ENCODE measurements at places on chromosomes 2 and 18.

DNA sequence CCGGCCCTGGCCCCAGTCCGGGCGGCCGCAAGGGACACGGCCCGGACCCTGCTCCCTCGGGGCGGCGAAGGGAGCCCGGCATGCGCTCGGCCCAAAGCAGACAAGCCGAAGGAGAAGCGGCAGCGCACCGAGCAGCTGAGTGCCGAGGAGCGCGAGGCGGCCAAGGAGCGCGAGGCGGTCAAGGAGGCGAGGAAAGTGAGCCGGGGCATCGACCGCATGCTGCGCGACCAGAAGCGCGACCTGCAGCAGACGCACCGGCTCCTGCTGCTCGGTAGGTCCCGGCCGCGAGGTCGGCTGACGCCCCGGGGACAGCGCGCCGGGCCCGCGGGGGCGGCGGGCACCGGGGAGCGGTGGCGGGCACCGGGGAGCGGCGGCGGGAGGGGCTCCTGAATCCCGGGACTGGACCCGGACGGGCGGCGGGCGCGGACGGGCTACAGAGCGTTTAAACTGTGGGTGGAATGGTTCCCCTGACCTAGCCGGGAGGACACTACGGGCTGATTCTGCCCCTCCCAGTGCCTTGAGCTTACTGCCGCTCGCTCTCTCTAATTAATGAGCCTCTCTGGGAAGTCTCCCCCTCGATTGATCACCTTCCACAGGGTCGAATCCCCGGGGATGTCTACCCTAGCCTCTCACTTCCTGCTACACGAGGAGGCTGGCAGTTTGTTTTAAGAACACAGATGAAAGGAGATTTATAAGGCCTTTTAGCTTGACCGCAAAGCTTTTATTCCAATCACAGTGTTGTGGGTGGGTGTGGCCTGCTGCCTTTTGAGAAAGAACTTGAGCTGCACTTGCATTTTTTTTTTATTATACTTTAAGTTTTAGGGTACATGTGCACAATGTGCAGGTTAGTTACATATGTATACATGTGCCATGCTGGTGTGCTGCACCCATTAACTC lies 853 bp downstream of the GNAL start:
- no peak for DNase-seq

- no peak for DNase-seq
Observed at GRCh38 chr2:71831193-71831577, 316.5 kb downstream of the CYP26B1 start.

- DNase-seq: no peak
Observed at GRCh38 chr18:3486512-3486911, 36.5 kb downstream of the TGIF1 start.

- DNase-seq: no peak
Observed at GRCh38 chr18:49175476-49175875, 224.7 kb upstream of the SMAD7 start.

- DNase-seq: no peak
Observed at GRCh38 chr2:233447506-233448219, 93.4 kb downstream of the DGKD start.

- no peak for DNase-seq
Observed at GRCh38 chr2:177396703-177397460, 4.3 kb downstream of the AGPS start.

DNA sequence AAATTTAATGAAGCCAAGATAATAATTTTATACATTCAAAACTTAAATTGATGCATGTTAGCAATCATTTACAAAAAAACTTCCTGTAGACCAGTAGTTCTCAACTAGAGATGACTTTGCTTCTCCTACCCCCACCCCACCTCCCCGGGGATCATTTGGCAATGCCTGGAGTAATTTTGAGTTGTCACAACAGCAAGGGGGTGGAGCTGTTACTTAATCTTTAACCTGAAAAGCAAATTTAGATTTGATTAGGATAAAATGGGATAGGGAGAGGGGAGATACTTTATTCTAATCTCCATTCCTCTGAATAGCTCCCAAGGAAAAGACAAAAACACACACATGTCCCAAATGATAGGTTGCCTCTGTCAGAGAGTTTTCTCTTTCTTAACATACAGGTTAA lies 4.2 kb downstream of the SLC40A1 start:
- DNase-seq: no peak

GRCh38 chr2:207929923-207930322 lies 95.4 kb downstream of the PLEKHM3 start:
- no peak for DNase-seq

DNA sequence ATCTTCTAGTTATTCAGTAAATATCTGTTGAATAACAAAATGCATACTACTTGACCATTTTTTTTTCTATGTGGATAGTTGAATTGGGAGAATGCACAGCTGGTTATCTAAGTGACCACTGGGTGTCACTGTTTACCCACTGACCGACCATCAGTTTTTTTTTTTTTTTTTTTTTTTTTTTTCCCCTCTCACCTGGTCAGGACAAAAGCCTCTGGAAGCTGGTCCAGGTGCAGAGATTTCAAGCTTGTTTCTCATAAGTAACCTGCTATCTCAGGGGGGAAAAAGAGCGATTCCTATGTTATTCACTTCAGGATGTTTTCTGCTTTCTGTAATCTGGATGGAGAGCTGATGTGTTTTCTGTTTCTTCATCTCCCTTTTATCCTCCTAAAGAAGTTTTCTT lies 256.0 kb downstream of the DCDC2C start:
- DNase-seq: no peak

DNA sequence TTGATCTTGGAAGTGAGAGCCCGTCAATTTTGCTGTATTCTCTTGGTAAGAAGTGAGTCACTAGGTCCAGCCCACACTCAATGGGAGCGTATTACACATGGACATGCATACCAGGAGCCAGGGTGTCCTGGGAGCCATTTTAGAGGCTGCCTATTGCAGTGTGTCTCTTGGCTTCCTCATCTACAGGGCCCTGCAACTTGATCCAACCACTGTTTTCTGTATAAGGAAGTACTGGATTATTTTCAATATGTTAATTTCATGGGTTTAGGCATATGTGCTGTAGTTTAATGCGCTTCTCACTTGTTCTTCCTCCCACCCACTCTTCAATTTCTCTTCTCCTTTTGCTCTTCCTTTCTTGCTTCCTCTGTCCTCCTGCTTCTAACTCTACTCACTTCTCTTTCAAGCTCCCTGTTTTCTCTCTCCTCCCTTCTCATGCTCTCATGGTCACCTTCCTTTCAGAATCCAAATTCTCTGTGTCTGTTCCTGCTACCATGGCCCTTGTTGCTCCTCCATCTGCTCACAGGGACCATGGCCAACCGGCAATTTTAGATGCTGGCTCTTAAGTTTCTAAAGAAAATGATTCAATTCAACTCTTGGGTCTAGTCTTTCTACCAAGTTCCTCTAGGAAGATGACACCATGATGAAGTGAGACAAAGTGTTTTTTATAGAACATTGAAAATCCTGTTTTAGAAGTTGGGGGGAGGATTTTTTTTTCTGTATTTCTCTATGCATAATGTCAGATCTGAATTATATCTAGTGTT lies 152.0 kb upstream of the ZEB2 start:
- DNase-seq: no peak

GRCh38 chr2:223930103-223930976 lies 14.8 kb downstream of the WDFY1 start:
- no peak for DNase-seq

DNA sequence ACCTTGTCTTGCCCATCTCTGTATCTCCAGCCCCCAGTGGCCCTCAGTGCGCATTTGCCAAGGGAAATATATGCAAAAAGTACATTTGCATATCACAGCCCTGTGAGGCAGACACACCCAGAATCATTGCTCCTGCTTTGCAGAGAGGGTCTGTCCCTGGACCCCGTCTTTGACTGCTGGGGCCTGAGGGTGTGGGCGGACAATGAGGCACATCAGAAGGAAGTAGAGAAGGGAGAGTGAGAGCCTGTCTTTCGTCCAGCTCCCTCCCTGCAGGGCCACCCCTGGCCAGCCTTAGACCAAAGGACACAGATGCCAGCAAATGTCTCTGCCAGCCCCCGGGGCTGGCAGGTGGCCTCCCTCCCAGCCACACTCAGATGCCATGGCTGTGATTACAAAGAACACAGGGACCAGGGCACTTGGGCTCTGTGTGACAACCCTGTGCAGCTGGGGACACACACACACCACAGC lies 516.2 kb upstream of the MYT1L start:
- no peak for DNase-seq

- DNase-seq: peak; percentile 98
Observed at GRCh38 chr18:44742718-44743311, 62.1 kb downstream of the SETBP1 start.

DNA sequence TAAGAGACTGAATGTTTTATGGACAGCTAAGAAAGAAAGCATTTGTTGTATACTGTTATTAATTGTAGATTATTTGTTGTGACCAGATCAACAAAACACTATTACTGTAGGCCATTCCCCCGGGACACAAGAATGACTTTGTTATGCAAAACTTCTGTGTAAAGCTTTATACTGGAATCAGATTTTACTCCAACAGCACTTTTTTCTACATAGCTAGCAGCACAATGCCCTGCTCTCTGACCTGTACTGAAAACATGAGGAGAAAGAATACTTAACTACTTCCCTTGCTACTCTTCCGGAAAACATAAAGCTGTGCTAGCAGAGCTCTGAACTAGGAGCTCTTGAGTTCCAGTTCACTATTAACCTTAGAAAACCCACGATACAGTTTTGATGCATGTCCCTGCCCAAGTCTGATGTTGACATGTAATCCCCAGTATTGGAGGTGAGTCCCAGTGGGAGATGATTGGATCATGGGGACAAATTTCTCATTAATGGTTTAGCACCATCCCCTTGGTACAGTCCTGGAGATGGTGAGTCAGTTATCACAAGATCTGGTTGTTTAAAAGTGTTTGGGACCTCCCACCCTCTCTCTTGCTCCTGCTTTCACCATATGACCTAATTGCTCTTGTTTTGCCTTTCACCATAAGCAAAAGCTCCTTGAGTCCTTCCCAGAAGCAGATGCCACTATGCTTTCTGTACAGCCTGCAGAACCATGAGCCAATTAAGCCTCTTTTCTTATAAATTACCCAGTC lies 601.1 kb upstream of the PIK3C3 start:
- DNase-seq: no peak

DNA sequence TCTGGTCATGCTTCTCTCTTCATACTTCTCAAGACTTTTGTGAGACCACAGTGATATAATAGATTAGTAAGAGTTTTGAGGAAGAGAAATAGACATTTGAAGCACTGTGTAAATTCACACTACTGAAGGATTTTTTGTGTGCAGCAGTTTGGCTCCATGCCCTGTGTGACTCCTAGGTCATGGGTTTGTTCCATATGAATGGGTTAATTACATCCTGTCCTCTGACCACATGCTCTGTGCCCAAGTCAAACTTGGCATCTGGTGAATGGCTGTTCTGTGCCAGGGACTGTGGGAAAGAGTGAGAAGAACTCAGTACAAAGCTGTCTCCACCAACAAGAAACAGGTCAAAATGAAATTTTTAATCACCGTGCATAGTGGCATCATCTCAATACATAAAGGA lies 304.0 kb downstream of the LNPK start:
- DNase-seq: no peak

- DNase-seq: no peak
Observed at GRCh38 chr2:190435031-190435670, 27.0 kb downstream of the MFSD6 start.

- no peak for DNase-seq
Observed at GRCh38 chr18:45171679-45172191, 443.5 kb upstream of the SLC14A2 start.

GRCh38 chr2:158921599-158922408 lies 46.6 kb upstream of the TANC1 start:
- DNase-seq: no peak

DNA sequence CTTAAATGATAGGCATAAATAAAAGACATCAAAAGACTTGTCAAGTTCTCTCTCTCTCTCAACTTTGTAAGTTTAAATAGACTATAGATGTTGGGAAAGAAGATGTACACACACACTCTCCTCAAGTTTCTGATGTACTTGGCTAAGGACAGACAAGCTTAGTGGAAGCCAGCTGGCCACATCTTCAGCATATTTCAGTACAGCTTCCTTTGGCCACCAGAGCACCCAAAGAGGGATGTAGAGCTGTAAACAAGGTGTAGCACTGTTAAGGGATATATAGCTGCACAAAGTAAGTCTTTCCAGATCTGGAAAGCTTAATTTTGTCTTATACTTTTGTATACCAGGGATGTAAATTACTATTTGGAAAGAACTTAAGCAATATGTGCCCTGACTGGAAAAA lies 64.3 kb upstream of the MSTN start:
- DNase-seq: no peak

GRCh38 chr2:55962915-55963314 lies 39.3 kb upstream of the EFEMP1 start:
- no peak for DNase-seq

- DNase-seq: no peak
Observed at GRCh38 chr2:232237464-232237863, 141.1 kb upstream of the ALPP start.

GRCh38 chr2:3741396-3741795 lies 38.0 kb downstream of the DCDC2C start:
- DNase-seq: no peak

DNA sequence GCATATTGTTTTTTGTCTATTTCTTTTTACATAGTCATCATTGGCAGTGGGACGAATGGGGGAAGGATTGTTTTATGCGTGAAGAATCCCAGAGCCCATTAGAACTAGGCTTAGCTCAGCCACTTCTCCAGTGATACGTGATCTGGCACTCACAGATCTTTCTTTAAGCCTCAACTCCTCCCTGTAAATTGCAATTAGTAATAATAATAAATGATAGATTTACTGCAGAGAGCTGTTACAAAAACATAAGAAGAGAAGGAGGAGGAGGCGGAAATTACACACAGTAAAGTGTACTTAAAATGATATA lies 629.3 kb downstream of the NRXN1 start:
- no peak for DNase-seq

GRCh38 chr2:19256121-19256601 lies 102.3 kb downstream of the OSR1 start:
- DNase-seq: no peak

DNA sequence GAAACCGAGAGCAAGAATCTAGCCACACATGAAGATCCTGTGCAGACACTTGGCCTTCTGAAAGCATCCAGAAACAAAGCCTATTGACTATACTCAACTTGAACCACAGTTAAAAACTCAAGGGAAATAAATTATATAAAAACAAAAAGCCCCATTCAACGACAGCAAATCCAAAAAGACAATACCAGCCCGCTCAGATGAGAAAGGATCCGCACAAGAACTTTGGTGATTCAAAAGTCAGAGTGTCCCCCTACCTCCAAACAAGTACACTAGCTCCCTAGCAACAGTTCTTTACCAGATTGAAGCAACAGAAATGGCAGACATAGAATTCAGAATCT lies 163.2 kb downstream of the WDPCP start:
- DNase-seq: no peak
